ENCODE measurements at places on chromosomes 13 and 19.

DNA sequence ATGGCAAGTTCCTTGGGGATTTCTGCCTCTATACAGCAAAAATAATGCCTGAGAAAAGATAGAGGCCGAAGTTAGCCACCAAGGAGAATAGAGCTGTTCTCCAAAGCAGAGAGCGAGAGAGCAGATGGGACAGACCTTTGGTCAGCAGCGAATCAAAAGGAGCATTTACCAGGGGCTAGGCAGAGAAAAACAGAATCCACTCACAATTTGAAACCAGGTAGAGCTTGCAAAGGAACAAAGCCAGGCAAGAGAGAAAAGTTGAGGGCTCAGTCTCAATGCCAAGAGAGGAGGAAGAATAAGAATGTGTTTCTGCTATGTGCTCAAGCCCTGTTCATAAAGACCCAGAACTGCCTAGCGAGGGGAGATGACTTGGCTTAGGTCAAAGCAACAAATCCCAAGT is 112.8 kb downstream of the DCT start:
- no peak for DNase-seq

DNA sequence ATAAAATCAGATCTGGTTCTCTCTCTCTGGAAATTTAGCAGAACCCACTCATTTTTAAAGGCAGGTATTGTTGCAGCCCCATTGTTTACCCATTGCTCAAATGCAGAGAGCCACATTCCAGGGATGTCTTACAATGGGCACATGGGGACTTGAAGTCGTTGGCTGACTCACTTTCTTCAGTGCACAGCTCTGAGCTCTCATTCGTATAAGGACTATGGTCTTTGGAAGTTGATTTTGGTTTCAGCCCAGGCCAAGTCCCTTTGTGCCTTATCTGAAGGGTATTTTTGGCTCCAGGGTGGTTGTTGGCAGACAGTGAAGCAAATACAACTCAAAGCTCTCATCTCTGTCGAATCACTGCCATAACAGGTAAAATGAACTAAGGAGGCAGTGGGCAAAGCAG is 47.3 kb upstream of the CLDN10 start:
- no peak for DNase-seq

- DNase-seq: peak; percentile 82
Observed at GRCh38 chr19:19145684-19146608, 7.7 kb upstream of the TMEM161A start.

- no peak for DNase-seq
Observed at GRCh38 chr19:8333767-8334457, 9.2 kb downstream of the KANK3 start.

- no peak for DNase-seq
Observed at GRCh38 chr19:5891938-5892771, 11.4 kb downstream of the NDUFA11 start.

DNA sequence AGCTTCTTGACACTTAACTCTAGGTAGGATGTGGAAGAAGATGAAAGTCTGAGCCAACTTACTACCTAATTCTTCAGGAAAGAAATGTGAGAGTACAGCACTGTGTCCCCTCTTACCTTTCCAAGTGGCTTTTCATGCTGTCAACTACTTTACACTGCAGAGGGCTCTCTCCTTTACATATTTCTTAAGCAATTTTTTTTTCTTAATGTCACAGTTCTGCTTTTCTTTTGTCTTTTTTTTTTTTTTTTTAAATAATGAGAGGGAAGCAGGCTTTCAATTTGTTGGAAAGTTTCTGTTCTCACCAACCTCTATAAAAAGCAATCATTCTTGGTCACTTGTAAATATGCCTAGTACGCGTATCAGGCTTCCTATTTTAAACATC is 212.7 kb upstream of the MIR17HG start:
- no peak for DNase-seq

GRCh38 chr19:44112802-44113137 is 429 bp upstream of the ZNF225 start:
- DNase-seq: no peak

DNA sequence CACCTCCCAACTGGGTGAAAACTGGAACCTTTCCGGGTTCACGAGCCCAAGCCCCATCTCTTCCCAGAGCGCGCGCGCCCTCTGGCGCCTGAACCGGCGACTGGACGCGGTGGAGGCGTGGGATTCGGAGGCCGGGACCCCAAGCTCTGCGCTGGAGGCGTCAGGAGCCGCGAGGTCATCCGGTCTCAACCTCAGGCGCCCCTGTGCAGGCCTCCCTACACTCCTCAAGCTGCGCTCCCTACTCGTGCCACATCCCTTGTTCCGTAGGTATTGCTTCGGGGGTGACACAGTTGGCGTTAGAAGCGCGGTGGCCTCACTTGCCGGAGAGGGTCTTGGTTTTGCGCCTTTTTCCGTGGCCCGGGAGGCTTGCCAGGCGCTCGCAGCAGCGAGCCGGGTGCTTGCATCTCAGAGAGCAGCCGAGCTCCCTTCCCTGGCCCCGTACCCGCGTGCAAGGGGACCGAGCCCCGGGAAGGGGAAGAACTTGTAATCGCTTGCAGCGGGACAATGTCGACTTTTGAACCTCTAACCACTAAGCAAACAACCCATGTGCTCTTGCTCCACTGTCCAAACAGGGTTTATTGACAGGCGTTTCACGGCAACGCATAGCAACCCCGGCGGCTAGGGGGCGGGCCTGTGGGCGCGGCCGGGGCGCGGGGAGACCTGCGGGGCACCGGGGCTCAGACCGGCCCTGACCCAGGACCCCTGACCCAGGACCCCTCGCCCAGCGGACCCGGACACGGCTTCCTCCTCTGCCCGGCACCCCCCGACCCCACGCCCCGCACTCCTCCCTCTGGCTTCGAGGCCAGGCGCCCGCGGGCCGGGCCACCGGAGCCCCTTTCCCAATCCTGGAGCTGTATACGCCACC is 8.5 kb downstream of the CDX2 start:
- DNase-seq: no peak

DNA sequence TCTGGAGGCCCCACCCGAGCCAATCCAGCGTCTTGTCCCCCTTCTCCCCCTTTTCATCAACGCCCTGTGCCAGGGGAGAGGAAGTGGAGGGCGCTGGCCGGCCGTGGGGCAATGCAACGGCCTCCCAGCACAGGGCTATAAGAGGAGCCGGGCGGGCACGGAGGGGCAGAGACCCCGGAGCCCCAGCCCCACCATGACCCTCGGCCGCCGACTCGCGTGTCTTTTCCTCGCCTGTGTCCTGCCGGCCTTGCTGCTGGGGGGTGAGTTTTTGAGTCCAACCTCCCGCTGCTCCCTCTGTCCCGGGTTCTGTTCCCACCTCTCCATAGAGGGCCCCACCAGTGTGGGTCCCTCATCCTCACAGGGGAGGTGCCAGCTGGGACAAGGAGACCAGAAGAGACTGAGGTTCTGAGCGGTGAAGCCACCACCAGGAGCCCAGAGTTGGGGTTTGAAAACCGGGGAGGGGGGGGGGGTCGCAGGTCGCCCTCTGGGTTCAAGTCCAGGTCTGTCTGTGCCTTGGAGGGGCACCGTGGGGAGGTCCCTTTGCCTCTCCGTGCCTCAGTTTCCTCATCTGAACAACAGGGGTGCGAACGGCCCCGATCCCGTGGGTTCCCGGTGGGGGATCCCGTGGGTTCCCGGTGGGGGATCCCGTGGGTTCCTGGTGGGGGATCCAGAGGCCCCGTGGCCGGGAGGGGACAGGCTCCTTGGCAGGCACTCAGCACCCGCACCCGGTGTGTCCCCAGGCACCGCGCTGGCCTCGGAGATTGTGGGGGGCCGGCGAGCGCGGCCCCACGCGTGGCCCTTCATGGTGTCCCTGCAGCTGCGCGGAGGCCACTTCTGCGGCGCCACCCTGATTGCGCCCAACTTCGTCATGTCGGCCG is at the start of gene ELANE:
TSS of gene ELANE (plus strand) at position 168 of the 878 bp plus-strand sequence. CDS start at position 194, 26 bp downstream.
- no peak for DNase-seq

DNA sequence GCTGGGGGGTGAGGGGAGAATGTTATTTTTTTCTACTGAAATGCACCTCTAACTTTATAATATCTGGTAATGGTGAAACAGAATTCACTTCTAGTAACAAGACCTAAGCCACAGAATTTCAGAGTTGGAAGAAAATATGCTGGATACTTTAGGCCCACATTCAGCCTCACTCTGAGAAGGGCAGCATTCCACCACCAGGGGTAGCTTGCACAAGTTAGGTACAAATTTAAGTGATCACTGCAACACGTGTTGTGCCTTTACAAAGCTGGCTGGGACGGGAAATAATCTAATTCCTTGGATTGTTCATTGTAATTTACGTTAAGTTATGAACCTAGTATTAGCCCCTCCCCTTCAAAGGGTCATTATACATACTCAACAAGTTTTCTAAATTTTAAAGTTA is 192.3 kb downstream of the RGCC start:
- no peak for DNase-seq

- no peak for DNase-seq
Observed at GRCh38 chr19:35167251-35168119, 12.9 kb downstream of the FXYD5 start.

DNA sequence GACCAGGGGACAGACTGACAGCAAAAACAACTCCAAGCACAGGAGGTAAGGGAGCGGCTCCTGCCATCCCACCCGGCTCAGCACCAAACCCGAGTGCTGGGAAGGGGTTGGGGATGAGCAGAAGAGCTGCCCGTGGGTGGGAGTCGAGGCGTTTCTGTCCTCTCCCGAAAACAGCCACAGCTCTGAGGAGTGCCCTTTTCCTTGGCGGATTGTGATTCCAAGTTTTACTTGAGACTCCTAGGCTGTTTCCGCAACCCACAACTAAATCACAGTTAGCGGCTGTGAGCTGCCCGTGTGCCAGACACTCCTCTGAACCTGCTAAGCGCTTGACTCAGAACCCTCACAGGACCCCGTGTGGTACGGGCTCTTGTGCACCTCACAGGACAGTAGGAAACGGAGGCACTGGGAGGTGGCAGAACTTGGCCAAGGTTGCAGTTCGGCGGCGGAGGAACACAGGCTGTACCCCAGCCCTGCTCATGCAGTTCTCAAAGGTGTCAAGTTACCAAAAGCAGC is 21.4 kb downstream of the CFAP97D2 start:
- DNase-seq: no peak

DNA sequence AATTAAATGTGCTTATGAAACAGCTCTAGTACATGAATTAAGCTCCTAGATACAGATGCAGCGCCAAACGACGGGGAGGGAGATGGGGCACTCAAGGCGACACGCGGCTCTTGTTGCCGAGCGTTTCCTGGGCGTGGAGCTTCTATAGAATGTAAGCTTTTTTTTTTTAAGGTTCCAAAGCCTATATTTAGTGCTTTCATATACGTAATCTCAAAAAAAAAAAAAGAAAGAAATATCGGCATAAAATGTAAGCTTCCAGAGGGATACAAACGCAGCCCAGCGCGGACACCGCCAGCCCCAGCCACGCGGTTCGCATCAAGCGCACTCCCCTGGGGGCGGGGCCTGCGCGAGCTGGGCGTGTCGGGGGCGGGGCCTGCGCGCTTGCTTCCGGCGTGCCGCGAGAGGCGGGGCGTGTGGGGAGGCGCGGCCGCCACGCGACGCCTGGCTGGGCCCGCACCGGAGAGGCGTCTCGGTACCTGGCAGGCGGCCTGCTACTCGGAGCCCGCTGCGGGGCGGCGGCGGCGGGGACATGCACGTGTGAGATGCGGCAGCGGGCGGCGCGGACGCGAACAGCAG is at the start of gene URI1:
TSS of gene URI1 (plus strand) at position 412 of the 576 bp plus-strand sequence. CDS start 309 bp downstream, outside the sequence.
- DNase-seq: peak; percentile 93

DNA sequence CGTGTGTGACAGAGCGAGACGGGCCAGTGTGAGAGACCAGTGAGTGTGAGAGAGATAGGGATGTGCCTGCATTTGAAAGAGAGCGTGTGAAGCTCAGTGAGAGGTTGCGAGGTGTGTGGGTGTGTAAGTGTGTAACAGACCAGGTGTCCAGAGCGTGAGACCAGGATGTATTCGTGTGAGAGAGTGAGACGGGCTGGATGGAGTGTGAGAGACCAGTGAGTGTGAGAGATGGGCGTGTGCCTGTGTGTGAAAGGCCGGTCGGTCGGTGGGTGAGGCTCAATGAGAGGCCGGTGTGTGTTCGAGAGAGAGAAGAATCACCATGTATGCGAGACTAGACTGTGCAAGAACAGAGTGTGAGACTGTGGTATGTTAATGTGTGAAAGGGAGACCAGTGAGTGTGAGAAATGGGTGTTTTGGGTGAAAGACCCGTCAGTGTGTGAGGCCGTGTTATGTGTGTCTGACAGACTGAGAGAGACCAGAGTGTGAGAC is 679 bp downstream of the ZNF471 start:
- no peak for DNase-seq

DNA sequence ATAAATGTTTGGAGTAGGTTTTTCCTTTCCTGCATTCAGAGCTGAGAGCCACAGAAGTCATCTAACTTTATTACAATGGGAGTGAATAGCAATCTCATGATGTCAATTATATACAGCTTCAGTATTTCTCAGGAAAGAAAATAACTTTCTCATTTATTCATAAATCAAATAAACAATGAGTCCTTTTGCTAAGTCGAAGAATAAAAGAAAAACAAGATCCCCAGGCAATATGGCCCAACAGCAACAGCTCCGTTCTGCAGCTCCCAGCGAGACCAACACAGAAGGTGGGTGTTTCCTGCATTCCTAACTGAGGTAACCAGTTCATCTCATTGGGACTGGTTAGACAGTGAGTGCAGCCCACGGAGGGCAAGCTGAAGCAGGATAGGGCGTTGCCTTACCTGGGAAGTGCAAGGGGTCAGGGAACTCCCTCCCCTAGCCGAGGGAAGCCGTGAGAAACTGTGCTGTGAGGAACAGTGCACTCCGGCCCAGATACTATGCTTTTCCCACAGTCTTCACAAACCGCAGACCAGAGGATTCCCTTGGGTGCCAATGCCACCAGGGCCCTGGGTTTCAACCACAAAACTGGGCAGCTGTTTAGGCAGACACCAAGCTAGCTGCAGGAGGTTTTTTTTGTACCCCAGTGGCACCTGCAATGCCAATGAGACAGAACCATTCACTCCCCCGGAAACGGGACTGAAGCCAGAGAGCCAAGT is 128.2 kb downstream of the SLITRK1 start:
- no peak for DNase-seq

- no peak for DNase-seq
Observed at GRCh38 chr19:57063070-57063469, 56.7 kb upstream of the USP29 start.

Measured in activated gamma-delta T cell treated with anti-CD3 and anti-CD28 coated beads, Interleukin-2, amount 50 U/mL, for 16 hours (primary cell).